ENCODE measurements at places on chromosomes 3 and 15. TPM values are rescaled to one million over a fixed set of nuclear protein-coding genes. Genes with fewer than 3 reads are reported as not detected.

DNA sequence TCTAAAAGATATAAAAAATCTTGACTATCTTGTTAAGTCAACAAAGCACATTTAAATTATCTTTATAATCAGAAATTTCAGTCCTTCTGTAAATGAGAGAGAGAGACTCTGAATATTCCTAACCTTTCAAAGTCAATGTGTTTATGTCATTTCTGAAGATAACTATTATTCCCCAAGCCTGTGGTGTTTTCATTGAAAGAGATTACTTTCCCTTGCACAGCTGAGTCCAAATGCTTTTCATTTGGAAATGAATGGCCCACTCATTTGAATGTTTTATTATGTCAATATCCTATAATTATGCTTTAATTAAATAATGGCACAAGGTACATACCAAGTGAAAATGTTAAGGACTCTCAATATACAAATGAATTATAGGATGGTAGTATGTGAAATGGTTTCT, 680.0 kb upstream of the DPPA4 start:
- H3K4me3 ChIP-seq: no peak overlapping the region
- DNase-seq: no peak
- peaks cover 4% of the 10 kb centered on the region for H3K4me1 ChIP-seq
- H3K27ac ChIP-seq: no peak overlapping the region
- H3K36me3 ChIP-seq: no peaks in the 10 kb centered on the region

- no peaks in the 10 kb centered on the region for H3K36me3 ChIP-seq
- H3K4me3 ChIP-seq: no peak overlapping the region
- H3K27me3 ChIP-seq: no peaks in the 10 kb centered on the region
- no peaks in the 10 kb centered on the region for H3K4me1 ChIP-seq
- no peak for DNase-seq
Measured at GRCh38 chr3:108818404-108818803, 4.2 kb upstream of the TRAT1 start.

- H3K4me3 ChIP-seq: no peak overlapping the region
- H3K36me3 ChIP-seq: no peaks in the 10 kb centered on the region
- no peaks in the 10 kb centered on the region for H3K4me1 ChIP-seq
- DNase-seq: no peak
Measured at GRCh38 chr3:83946554-83946953, 1012.2 kb upstream of the CADM2 start.

GRCh38 chr3:52892290-52892624, 5.1 kb downstream of the STIMATE start:
- DNase-seq: no peak
- H3K27me3 ChIP-seq: no peaks in the 10 kb centered on the region
- H3K4me1 ChIP-seq: peaks cover 66% of the 10 kb centered on the region
- H3K4me3 ChIP-seq: no peak overlapping the region
- H3K27ac ChIP-seq: peak overlapping the region; percentile 38
- H3K36me3 ChIP-seq: no peaks in the 10 kb centered on the region

DNA sequence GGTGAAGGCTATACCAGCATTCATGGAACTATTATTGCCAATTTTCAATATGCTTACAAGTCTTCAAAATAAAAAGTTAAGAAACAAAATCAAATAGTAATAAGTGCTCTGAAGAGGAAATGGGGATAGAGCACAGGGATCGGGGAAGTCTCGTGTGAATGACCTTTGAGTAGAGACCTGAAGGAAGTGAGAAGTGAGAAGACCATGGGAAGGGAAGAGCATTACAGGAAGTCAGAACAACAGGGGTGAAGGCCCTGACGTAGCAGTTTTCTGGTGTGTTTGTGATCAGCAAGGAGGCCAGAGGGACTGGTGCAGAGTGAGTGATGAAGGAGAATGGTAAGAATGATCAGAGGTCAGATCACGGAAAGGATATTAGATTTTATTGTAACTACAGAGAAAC, 48.1 kb downstream of the STAC start:
- no peaks in the 10 kb centered on the region for H3K36me3 ChIP-seq
- H3K4me1 ChIP-seq: no peaks in the 10 kb centered on the region

GRCh38 chr3:62226601-62227339, 146.6 kb downstream of the FEZF2 start:
- H3K27ac ChIP-seq: no peak overlapping the region
- no peaks in the 10 kb centered on the region for H3K36me3 ChIP-seq
- H3K27me3 ChIP-seq: no peaks in the 10 kb centered on the region
- DNase-seq: no peak

DNA sequence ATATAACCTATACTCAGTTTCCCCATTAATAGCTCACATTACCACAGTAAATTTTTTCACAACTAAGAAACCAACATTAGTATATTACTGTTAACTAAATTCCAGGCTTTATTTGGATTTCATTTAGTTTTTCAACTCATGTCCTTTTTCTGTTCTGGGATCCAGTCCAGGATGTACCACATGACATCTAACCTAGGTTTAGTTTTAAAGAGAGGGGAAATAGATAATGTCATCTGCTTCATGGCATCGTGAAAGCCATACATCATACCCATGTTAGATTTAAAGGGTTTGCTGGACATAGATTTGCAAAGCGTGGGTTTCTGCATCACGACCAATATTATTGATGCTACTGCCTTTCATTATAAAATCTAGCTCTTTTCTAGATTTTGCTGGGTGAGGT, 33.2 kb upstream of the RPP14 start:
- peaks cover 18% of the 10 kb centered on the region for H3K36me3 ChIP-seq
- DNase-seq: no peak
- no peak overlapping the region for H3K4me3 ChIP-seq
- H3K27ac ChIP-seq: no peak overlapping the region
- peaks cover 4% of the 10 kb centered on the region for H3K4me1 ChIP-seq
- no peaks in the 10 kb centered on the region for H3K27me3 ChIP-seq

DNA sequence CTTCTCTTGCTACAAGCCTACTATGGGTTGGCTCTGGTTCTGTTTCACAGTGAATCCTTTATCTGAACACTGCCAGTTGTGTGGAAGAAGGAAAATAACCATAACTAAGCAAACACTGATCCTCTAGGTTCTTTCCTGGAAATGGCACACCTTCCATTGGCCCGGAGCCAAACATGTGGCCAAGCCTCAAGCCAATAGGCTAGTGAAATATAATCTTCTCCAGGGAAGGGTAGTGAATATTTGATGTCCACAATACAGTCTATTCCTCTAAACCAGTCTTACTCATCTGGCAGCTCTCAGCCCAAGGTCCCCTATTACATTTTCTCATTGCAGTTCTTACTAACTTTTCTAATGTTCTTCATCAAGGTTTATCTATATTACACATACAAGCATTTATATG, 921.3 kb downstream of the TUSC7 start:
- no peak overlapping the region for H3K27ac ChIP-seq
- H3K27me3 ChIP-seq: no peaks in the 10 kb centered on the region
- H3K4me3 ChIP-seq: no peak overlapping the region
- no peaks in the 10 kb centered on the region for H3K36me3 ChIP-seq
- no peaks in the 10 kb centered on the region for H3K4me1 ChIP-seq
- no peak for DNase-seq

DNA sequence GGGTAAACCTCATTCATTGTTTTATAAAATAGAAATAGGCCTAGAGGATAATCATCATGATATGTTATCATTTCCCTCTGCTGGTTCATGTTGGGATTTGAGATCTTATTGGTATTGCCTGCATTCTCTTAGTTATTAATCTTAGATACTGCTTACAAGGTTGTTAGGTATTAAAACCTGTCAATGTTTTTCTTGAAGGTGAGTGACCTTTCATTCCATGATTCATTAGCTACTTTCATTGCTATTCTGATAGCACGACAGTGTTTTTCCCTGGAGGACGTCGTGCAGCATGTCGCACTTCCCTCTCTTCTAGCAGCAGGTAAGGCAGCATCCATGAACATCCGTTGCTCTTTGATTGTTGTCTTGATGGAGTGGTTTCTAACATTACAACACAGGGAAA, 17.1 kb downstream of the P2RY12 start:
- no peaks in the 10 kb centered on the region for H3K27me3 ChIP-seq
- no peak overlapping the region for H3K27ac ChIP-seq
- no peak for DNase-seq

The C3orf85 gene
- not detected for total RNA-seq

The LRRIQ4 gene
- total RNA-seq: 0.29 TPM

The ARGFX gene
- total RNA-seq: not detected
